Daoy (cell line): ENCODE measurements at places on chromosomes 16 and 17. TPM values are rescaled to one million over a fixed set of nuclear protein-coding genes. Genes with fewer than 3 reads are reported as not detected.

Gene ITGAX
- total RNA-seq, result 0.42 and 1.5 TPM in 2 replicates

Gene SEZ6L2
- total RNA-seq, result 2.6 and 27.0 TPM in 2 replicates

Gene SLC52A1
- not detected in 2 replicates for total RNA-seq

Gene HCRT
- not detected in 2 replicates for total RNA-seq

Gene FAM171A2
- total RNA-seq, result 3.0 and 3.4 TPM in 2 replicates

Gene PYY
- total RNA-seq, result not detected in 2 replicates

Gene GLIS2
- total RNA-seq, result 0.36 and 0.46 TPM in 2 replicates

Gene TSNAXIP1
- total RNA-seq, result 0.11 and 1.1 TPM in 2 replicates

Gene MT1A
- not detected in 2 replicates for total RNA-seq

DNA sequence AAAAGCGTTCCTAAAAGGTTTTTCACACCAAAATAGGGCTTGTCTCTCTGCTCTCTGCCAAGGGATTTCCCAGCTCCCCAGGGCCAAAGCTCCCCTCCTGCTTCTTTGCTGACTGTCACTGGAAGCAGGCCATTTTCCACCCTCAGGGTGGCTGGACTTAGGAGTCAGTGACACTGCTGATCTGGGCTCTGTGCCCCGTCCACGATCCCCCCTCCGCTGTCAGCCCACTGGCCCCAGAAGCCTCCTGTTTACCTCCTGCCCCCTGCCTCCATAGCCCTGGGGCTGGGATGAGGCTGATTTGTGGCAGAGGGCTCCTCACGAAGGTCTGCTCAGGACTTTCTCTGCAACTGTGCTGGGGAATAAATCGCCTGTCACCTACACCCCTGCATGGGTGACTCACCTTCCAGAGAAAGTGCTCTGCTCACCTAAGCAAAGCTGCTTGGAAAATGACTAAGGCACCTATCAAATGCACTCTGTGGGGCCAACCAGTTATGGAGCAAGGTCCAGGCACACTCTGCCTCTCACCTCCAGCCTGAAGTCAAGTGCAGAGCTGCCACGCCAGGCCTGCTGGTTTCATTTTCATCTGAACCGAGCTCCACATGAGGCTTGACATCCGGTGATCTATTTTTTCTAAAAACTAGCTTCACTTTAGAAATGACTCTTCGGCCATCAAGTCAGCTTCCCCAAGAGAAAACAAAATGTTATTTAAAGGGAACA, 4.9 kb downstream of the MAP3K14 start:
- peak; percentile 87 for DNase-seq

DNA sequence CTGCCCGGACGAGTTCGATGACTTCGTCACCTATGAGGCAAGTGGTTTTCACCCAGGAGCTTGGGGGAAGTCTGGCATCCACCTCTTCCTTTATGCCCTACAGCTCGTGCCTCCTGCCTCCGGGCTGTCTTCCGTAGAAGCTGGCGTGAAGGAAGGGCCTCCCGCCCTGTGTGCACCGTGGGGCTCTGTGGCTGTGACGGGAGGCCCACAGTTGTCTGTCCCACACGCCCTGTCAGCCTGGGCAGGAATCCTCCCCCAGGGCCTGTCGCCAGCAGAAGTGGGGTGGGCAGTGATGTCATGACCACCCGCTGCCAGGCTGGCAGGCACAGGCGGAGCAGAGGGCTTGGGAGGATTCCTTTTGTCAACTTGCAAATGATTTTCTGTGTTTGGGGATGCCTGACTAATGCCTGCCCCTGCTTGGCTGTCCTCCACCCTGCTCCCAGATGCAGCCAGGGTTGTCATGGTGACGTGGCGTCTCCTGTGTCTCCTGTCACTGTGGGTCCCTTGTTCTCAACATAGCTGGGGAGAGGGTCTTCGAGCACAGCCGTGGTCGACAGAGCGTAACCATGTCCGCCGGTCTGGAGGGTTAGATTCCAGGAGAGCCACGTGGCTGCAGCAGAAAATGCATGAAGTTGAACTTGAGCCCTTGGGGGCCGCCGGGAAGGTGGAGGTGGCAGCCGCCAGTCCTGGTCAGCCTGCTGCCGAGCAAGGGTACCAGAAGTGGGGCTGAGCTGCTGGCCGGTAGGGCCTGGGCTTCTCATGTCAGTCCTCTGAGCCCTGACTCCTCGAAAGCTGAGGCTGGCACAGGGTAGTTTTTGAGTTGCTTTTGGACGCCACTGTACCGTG, 46.1 kb downstream of the RAB11FIP3 start:
- peak; percentile 65 for DNase-seq

- DNase-seq, result peak; percentile 16
Observed at GRCh38 chr16:64092271-64092670, 1029.6 kb downstream of the CDH11 start.

- DNase-seq, result no peak
Observed at GRCh38 chr17:82649501-82650261, 1.4 kb upstream of the WDR45B start.

GRCh38 chr16:82044585-82044911, 9.5 kb downstream of the HSD17B2 start:
- DNase-seq, result peak; percentile 23

DNA sequence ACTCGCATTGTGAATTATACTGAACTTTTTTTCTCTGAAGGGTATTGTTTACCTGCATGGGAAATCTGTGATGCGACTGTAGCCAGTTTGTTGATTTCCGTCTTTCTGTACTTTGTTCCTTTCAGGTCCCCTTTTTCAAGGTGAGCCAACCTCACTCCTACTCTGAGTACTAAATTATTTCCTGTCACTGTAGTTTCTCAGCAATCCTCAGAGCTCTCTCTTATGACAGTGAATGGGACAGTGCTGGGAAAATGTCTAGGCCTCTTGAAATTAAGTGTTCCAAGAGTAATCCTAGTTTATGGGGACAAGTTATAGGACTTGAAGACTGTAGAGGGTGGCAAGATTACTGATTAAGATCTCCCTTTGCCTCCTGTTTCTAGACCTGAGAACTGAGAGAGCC, 167.6 kb downstream of the CNTNAP4 start:
- no peak for DNase-seq

GRCh38 chr16:20894388-20894787, 5.8 kb downstream of the DCUN1D3 start:
- no peak for DNase-seq

- DNase-seq, result no peak
Observed at GRCh38 chr16:67105246-67105645, 4.5 kb upstream of the PHAF1 start.

- DNase-seq, result no peak
Observed at GRCh38 chr17:64392300-64392699, 1.6 kb upstream of the PECAM1 start.

- DNase-seq, result no peak
Observed at GRCh38 chr16:12784076-12784475, 19.6 kb downstream of the CPPED1 start.

DNA sequence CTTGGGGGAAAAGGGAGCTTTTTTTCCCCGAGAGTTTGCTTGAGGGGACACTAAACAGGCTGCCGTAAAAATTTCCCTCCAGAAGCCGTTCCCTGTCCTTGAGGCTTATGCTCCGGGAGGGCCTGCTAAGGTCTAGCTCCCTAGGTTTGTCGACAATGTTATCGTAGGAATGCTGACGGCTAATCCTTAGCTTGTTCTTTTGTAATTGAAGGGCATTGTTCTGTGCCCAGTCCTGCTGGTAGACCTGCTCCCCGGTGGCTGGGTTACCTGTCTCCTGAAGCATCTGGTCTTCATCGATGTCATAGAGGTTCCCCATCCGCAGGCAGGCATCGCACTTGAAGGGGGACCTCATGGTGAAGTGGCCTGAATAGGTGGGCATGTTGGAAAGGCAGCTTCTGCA, 418.7 kb downstream of the GRIN2A start:
- no peak for DNase-seq

GRCh38 chr17:81385320-81386111, 9.7 kb upstream of the BAHCC1 start:
- no peak for DNase-seq

GRCh38 chr17:72390675-72391508, 270.1 kb downstream of the SOX9 start:
- peak; percentile 81 for DNase-seq
